ENCODE measurements at places on chromosomes 11 and 22.

DNA sequence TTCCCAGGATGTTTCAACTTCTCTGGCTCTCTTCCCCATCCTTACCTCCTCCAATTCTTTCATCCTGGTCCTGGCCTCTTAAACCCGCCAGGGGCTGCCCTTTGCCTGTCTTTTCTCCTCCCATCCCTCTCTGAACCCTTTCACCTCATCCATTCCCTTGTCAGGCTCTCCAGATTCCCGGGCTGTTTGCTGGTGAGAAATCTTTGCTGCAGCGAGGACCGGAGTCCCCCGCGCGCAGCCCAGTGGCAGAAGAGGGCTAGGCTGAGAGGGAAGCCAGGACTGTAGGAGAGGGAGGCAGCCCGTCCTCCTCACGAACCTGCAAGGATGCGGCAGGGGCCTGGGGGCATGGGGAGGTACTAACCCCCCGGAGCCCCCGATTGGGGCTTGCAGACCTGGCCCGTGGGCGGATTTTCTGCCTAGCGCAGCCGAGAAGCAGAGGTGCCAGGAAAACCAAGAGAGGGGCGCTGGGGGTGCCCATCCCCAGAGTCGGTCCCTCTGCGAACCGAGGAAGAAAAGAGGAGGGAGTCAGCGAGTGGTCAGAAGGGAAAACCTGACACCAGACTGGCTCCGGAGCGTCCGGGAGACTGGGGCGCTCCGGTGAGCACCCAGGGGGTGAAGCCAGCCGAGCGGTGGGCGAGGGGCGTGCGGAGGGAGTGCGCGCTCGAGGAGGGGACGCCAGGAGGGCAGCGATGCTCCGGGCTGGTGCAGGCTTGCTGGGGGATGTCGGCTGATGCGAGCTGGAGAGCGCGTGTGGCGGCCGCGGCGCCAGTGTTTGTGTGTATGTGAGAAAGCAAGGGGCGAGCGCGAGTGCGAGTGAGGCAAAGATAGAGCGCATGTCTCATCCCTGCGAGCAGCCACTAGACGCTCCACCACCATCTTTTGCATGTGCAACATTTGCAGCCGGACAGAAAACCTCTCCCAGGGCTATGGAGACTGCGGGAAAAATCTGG lies at the start of gene GRIA4:
Gene GRIA4, plus strand, starts transcription at position 242 of the 950 bp plus-strand sequence. CDS start 925 bp downstream, outside the sequence.
- no peak for DNase-seq

DNA sequence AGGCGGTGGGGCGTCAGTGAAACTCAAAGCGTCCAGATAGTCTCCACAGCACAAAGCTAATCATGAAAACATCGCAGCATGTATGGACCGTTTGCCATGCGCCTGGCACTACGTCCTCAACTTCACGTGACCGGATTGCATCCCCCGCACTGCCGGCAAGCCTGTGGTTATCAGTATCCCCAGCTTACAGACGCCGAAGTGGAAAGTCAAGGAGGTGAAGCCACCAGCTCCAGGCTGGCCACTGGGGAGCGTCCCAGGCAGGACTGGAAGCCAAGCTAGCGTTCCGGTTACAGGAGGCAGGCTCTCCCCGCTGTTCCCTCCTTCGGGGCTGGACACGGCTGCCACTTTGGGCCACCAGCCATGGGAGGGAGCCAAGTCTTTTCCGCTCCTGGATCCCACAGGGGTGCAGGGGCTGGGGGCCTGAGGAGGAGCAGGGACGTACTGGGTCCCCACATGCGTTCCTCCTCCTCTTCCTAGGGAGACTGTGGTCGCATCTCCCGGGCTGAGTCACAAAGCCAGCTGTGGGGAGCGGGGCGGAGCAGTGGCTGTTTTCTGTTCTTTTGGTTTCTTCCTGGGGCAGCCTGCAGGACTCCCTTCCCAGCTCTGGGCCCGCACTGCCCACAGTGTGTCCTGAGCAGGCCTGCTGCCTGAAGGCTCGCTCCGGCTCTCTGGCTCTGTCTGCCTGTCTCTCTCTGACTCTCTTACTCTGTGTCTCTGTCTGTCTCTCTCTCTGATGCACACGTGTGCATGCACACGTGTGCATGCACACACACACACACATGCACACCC lies 4.3 kb upstream of the OSBPL5 start:
- no peak for DNase-seq

- peak; percentile 42 for DNase-seq
Observed at GRCh38 chr22:28909375-28909774, 26.0 kb downstream of the ZNRF3 start.

DNA sequence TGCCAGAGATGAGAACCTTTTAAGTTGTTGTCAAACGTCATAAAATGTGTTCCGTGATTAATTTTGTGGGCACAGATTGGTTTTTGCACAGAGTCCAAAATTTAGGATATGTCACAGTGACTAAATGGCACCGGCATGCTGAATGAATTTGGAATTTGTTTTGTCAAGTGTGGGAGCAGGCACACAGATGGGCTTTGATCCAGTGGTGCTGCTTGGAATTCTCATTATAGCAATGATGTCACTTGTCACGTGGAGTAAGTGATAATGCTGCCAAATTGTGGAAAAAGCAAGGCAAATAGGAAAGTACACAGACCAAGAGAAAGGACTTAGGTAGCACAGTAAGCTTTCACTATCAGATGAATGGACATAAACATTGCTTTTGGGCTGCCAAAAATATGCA lies 8.0 kb upstream of the LIN7C start:
- no peak for DNase-seq

GRCh38 chr11:70164705-70165104 lies 38.4 kb upstream of the FADD start:
- no peak for DNase-seq

DNA sequence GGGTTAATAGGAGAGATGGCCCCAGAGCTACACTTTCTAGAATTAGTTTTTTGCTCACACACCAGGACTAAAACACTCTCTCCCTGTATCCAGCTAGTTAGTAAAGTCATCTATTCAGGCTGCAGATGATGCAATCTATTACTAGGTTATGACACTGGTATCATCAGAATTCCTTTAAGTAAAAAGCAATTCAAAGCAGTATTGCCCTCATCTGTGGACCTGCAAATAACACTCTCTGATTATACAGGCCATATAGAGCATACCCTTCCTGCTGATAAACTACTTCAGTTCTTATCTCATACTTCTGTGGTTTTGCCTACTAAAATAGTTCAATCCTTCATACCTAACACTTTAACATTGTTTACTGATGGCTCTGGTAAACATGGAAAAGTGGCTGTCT lies 13.5 kb upstream of the MTMR2 start:
- DNase-seq = no peak

DNA sequence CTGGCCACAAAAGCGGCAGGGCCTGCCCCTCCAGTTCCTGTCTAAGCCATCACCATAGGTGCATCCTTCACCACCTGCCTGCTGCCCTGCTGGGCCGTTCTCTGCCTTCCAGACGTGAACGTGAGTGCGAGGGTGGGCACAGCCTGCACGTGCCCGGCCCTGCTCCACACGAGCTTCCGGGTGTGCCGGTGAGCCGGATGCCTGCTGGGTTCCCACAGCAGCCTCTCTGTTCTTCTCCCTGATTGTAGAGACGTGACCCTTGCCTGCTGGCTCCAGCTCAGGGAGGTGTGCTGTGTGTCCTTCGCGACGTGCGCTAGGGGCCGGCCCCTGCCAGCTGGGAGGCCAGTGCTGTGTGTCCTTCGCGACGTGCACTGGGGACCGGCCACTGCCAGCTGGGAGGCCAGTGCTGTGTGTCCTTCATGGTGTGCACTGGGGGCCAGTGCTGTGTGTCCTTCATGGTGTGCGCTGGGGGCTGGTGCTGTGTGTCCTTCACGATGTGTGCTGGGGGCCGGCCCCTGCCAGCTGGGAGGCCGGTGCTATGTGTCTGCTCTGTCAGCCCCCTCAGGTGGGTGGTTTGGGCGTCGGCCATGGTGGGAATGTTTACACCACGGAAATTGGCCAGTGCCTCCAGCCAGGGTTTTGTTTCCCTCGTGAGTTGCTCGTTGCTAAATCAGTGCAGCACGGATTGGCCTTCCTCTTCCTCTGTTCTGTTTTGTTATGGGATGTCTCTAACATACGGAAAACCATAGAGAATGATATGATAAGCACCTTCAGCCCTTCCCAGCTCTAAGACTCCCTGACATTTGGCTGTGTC lies 35.4 kb upstream of the BRSK2 start:
- no peak for DNase-seq

GRCh38 chr11:121467965-121468364 lies 15.2 kb upstream of the SORL1-AS1 start:
- DNase-seq = peak; percentile 65
